ENCODE measurements at places on chromosomes 16 and 17.

DNA sequence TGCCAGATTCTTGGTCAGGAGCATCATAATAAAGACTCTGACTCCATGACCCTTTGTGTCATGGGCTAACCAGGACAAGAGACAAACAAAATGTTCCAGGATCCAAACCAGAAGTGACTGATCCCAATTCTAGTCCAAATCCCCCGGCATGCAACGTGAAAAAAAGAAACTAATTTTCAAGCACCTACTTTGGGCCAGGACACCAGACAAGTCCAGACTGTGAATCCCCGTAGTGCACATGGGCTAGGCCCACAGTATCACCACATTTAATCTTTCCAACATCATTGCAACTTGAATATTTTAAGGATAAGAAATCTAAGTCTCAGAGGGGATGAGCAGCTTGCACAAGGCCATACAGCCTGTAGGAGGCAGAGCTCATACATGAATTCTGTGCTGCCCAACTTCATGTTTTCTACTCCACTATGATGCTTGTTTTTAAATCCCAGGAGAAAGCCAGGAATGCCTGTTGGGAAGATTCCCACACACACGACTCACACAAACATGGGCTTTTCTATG, 365.7 kb downstream of the NPIPA8 start:
- no peak overlapping the region for H3K4me3 ChIP-seq
- no peak overlapping the region for H3K27ac ChIP-seq
- H3K27me3 ChIP-seq = peaks cover 41% of the 10 kb centered on the region
- DNase-seq = no peak

DNA sequence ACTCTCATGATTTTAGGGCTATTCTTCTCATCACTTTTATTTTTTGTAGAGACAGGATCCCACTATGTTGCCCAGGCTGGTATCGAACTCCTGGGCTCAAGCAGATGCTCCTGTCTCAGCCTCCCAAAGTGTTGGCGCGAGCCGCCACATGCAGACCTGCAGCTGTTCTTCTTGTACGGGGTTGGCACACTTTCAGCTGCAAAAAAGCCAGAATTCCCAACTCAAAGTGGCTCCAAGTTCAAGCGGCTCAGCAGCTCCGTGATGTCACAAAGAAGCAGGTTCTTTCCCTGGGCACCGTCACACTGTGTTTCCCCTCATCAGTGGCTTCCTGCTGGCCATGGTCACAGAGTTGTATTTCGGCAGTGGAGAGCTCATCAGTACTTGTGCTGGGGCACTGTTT, 6.7 kb upstream of the SBK1 start:
- DNase-seq = no peak
- no peaks in the 10 kb centered on the region for H3K27me3 ChIP-seq
- no peak overlapping the region for H3K27ac ChIP-seq
- peaks cover 28% of the 10 kb centered on the region for H3K4me1 ChIP-seq

- no peaks in the 10 kb centered on the region for H3K27me3 ChIP-seq
- H3K27ac ChIP-seq = peak overlapping the region; percentile 90
- no peak overlapping the region for H3K4me3 ChIP-seq
Measured at GRCh38 chr17:42282478-42283080, 5.7 kb upstream of the STAT5A start.

GRCh38 chr16:88013766-88014251, 62.6 kb downstream of the BANP start:
- H3K36me3 ChIP-seq = peaks cover 13% of the 10 kb centered on the region
- no peak for DNase-seq
- peaks cover 18% of the 10 kb centered on the region for H3K4me1 ChIP-seq
- H3K27ac ChIP-seq = peak overlapping the region; percentile 73
- no peak overlapping the region for H3K4me3 ChIP-seq
- H3K27me3 ChIP-seq = no peaks in the 10 kb centered on the region

GRCh38 chr16:74829637-74830036, 55.0 kb upstream of the FA2H start:
- H3K27ac ChIP-seq = no peak overlapping the region
- DNase-seq = no peak
- H3K4me1 ChIP-seq = no peaks in the 10 kb centered on the region
- H3K36me3 ChIP-seq = no peaks in the 10 kb centered on the region
- H3K27me3 ChIP-seq = peaks cover 59% of the 10 kb centered on the region

DNA sequence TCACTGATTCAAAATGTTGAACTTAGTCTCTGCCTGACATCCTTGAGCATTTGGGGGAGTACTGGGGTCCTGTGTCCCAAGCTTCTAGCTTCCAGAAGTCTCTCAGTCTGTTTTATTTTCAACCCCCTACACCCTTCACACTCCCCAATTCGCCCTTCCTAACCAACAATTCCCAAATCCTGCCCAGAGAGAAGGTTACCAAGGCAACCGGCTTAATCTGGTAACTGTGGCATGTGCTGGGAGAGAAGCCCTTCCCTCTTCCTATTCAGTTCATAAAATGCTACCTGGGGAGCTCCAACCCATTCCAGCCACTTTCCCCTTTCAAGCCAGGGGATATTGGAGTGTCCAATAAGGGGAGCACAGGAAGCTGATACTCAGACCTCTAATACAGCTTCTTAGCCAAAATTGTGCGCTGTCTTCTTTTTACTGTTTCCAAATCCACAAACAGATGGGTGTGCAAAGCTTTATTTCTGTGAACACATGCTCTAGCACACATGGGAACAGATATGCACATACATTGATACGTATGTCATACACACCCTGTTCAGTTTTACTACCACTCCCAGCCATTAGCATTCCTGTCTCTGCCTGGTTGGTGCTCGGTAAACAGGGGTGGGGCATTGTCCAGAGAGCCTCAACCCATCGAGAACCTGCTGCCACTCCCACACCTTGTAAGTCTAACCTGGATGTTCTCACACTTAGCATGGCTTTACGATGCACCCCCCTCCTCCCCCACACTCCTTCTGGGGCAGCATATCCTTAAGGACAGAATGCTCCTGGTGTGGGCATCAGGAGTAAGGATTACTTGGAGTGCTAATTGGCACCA, 1.1 kb upstream of the RAPGEFL1 start:
- no peaks in the 10 kb centered on the region for H3K27me3 ChIP-seq
- peaks cover 8% of the 10 kb centered on the region for H3K36me3 ChIP-seq
- no peak overlapping the region for H3K27ac ChIP-seq
- H3K4me3 ChIP-seq = no peak overlapping the region
- DNase-seq = no peak

GRCh38 chr16:56203052-56203451, 11.8 kb downstream of the GNAO1 start:
- H3K27me3 ChIP-seq = no peaks in the 10 kb centered on the region
- no peak for DNase-seq
- H3K27ac ChIP-seq = no peak overlapping the region
- no peaks in the 10 kb centered on the region for H3K36me3 ChIP-seq

DNA sequence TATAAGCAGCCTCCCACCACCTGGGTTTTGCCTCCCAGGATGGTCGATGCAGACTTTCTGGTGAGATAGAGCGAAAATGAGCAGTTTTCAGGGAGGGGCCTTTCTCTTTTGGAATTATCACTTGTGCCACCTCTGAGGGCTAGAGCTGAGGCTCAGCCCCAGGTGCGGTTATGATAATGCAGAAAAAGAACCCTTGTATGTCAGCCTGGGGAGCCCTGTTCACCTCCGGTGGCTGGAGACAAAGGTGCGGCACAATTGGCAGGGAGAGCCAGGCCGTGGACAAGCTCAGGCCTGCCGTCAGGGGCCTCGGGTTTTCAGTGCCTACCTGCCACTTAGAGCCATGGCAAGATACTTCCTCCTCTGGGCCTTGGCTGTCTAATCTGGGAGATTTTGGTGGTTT, 4.4 kb downstream of the SCPEP1 start:
- no peak overlapping the region for H3K27ac ChIP-seq
- no peaks in the 10 kb centered on the region for H3K27me3 ChIP-seq
- peaks cover 15% of the 10 kb centered on the region for H3K4me1 ChIP-seq
- no peak overlapping the region for H3K4me3 ChIP-seq
- DNase-seq = no peak

DNA sequence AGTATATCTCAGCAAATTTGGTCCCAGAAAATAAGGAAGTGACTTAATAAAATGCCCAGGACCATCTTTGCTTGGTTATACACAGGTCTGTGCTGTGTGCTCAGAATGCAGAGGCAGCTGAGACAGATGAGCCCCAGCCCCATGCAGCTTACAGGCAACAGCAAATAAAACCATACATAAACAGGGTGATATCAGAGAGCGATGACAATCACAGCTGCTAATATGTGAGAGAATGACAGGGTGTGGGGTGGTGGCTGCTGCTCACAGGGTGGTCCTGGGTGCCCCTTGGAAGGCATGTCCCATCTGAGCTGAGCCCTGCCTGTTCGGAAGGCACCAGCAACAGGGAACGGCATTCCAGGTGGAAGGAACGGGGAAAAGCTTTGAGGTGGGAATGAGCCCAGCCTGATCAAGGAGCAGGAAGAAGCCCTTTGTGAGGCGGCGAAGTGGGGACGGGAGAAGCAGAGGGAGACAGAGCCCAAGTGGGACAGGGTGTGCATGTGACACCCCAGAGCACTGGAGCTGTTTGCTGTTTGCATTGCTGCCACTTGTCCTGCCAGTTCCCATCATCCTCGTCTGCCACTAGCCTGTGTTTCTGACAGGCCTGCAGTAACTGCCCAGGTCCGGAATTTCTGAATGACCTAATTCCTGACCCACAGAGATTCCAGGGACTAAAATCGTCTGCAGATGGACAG, 150.5 kb downstream of the KATNIP start:
- H3K27me3 ChIP-seq = no peaks in the 10 kb centered on the region
- H3K36me3 ChIP-seq = peaks cover 9% of the 10 kb centered on the region
- H3K4me3 ChIP-seq = no peak overlapping the region
- H3K4me1 ChIP-seq = no peaks in the 10 kb centered on the region
- DNase-seq = no peak

- no peaks in the 10 kb centered on the region for H3K36me3 ChIP-seq
- no peak overlapping the region for H3K4me3 ChIP-seq
- no peak overlapping the region for H3K27ac ChIP-seq
- DNase-seq = no peak
Measured at GRCh38 chr16:54968784-54969183, 38.1 kb downstream of the IRX5 start.

GRCh38 chr16:68767581-68767980, 30.5 kb downstream of the CDH1 start:
- peaks cover 7% of the 10 kb centered on the region for H3K4me1 ChIP-seq
- no peaks in the 10 kb centered on the region for H3K36me3 ChIP-seq
- no peak overlapping the region for H3K4me3 ChIP-seq
- H3K27me3 ChIP-seq = no peaks in the 10 kb centered on the region

DNA sequence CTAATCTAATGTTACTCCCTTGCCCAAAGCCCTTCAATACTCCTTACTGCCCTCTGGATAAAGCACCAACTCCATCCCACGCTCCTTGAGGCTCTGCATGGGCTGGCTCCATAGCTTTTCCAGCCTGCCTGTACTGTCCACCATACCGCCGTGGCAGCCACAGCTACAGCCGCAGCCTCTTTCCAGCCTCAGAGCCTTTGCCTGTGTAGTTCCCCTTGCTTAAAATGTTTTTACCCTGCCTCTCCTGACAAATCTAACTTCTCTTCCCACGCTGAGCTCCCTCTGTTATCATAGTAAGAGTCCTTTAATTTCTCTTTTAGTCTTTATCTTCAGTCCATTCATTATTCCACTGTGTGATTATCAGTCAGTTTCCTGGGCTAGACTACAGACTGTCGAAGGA, 22.0 kb downstream of the TEX14 start:
- peaks cover 5% of the 10 kb centered on the region for H3K4me1 ChIP-seq
- no peak for DNase-seq
- H3K4me3 ChIP-seq = no peak overlapping the region

DNA sequence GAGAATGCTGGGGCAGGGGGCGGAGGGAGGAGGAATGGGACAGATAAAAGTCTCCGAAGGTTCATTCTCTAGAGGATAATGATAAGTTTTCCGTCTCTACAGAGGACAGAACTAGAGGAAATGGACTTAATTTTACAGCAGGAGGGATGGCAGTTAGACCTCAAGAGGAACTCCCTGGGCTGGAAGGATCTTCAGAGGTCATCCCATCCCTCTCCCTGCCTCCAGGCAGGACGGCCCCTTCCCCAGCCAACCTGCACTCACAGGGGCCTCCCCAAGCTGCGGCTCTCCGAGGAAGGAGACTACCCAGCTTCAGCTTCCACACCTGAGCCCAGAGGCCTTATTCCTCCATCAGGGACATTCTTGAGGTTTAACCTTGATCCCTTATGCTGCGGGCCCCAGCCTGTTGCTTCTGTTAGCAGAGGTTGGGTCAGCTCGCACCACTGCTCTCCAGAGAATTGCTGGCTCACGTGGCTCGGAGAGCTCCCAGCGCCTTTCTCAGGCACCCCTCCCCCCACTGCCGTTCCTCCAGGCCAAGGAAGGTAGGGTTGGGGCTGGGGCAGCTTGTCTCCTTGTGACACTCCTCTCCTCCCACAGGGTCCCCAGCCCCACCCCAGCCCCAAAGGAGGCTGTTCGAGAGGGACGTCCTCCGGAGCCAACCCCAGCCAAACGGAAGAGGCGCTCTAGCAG, 8.5 kb downstream of the ELOB start:
- no peaks in the 10 kb centered on the region for H3K27me3 ChIP-seq
- peaks cover 45% of the 10 kb centered on the region for H3K4me1 ChIP-seq
- peak overlapping the region; percentile 94 for H3K27ac ChIP-seq
- peaks cover 92% of the 10 kb centered on the region for H3K36me3 ChIP-seq
- H3K4me3 ChIP-seq = peak overlapping the region; percentile 52

DNA sequence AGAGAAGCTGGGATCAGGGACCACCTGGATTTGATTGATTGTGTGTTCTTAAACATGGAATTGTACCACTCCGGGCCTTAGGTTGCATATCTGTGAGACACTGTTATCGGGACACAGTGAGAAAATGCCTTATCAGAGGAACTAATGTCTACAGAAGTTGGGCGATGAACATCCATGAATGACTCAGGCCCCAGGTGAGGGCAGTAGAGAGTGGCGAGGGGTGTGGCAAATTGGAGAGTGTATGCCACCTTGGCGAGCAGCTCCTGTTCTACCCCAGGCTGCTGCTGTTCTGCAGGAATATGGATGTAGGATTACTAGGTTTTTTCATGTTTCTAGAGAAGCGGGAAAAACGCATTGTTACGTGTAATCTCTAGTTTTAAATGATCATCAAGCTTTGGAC, 38.8 kb downstream of the CLEC16A start:
- H3K4me1 ChIP-seq = peaks cover 11% of the 10 kb centered on the region
- H3K36me3 ChIP-seq = peaks cover 12% of the 10 kb centered on the region
- no peaks in the 10 kb centered on the region for H3K27me3 ChIP-seq
- DNase-seq = no peak

GRCh38 chr16:89922477-89922883, 662 bp upstream of the TUBB3 start:
- no peak overlapping the region for H3K27ac ChIP-seq
- peaks cover 27% of the 10 kb centered on the region for H3K27me3 ChIP-seq
- peaks cover 13% of the 10 kb centered on the region for H3K36me3 ChIP-seq
- DNase-seq = no peak

GRCh38 chr17:30808785-30809286, 15.7 kb downstream of the CRLF3 start:
- H3K27me3 ChIP-seq = no peaks in the 10 kb centered on the region
- H3K27ac ChIP-seq = peak overlapping the region; percentile 90
- H3K36me3 ChIP-seq = peaks cover 24% of the 10 kb centered on the region
- peaks cover 50% of the 10 kb centered on the region for H3K4me1 ChIP-seq
- DNase-seq = no peak

GRCh38 chr16:79076047-79076767, 524.3 kb downstream of the MAF start:
- H3K4me1 ChIP-seq = peaks cover 13% of the 10 kb centered on the region
- no peak overlapping the region for H3K4me3 ChIP-seq
- H3K27me3 ChIP-seq = no peaks in the 10 kb centered on the region

GRCh38 chr16:6946802-6947201, 385.8 kb upstream of the RBFOX1 start:
- no peaks in the 10 kb centered on the region for H3K36me3 ChIP-seq
- H3K4me1 ChIP-seq = no peaks in the 10 kb centered on the region
- no peak overlapping the region for H3K27ac ChIP-seq
- H3K27me3 ChIP-seq = no peaks in the 10 kb centered on the region
- H3K4me3 ChIP-seq = no peak overlapping the region
